Left lung (tissue), 14 donors: ENCODE measurements at places on chromosomes 5 and 9. TPM values are rescaled to one million over a fixed set of nuclear protein-coding genes. Genes with fewer than 3 reads are reported as not detected.

The CDH6 gene
- 13.2 TPM for total RNA-seq

DNA sequence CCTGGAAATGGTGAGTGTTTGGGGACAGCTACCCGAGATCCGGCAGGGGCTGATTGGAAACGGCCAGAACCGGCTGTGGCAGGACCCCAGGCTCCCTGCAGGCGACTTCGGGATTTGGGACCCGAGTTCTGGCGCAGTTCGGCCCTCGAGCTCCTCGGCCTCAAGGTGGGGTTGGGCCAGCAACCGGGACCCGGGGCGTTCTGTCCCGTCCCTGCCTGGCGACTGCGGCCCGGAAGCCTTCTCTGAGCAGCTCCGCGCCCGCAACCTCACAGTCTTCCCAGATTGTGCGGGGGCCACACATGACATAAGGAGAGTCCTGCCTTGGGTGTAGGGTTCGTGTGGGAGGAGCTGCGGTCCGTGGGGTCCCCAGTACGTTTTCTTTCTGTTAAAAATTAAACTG lies 23.2 kb upstream of the NEURL1B start:
- no peak for DNase-seq

The PCDHGC5 gene
- 1.4 TPM for total RNA-seq

GRCh38 chr9:128503870-128504269 lies 649 bp upstream of the GLE1 start:
- no peak for DNase-seq

DNA sequence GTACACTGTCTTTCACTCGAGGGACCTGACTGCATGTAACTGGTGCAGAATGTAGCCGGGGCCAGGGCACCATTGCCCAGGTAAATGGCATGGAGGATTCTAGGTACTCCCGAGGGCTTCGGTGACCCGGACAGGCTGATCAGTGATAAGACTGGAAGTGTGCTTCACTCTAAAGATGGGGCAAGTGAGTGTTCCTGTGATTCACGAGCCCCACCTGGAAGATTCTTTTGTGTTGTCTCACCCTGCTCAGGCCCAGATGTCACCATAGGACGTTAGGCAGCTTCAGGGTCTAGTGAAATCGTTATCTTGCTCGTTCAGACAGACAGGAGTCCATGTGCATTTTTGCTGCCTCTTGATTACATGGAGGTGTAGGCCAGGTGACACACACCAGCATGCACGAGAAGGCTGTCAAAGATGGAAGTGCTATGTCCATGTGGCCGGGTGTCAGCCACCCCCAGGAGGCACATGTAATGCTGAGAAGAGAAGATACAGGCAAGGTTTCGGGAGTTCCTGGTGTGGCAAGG lies 73.9 kb downstream of the WNK2 start:
- DNase-seq, result no peak

The FIBCD1 gene
- total RNA-seq, result 11.4 TPM

DNA sequence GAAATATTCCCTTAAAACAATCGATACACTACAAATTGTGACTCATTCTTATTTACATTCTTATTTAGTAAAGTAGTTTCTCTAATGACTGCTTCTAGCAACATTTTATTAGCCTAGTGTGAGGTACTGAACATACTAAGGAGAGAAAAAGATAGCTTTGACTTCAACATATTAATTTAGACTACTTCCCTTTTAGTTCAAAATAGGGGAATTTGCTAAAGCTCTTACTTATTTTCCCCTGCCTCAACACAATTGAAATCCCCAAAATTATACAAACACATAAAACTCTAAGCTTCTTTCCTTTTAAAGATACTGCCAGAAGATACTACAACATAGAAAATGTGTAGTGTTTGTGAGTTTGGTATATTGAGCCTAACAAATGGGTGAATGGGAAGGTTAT lies 55.2 kb downstream of the ANXA1 start:
- DNase-seq, result no peak

The PCDHB12 gene
- total RNA-seq, result 2.3 TPM

DNA sequence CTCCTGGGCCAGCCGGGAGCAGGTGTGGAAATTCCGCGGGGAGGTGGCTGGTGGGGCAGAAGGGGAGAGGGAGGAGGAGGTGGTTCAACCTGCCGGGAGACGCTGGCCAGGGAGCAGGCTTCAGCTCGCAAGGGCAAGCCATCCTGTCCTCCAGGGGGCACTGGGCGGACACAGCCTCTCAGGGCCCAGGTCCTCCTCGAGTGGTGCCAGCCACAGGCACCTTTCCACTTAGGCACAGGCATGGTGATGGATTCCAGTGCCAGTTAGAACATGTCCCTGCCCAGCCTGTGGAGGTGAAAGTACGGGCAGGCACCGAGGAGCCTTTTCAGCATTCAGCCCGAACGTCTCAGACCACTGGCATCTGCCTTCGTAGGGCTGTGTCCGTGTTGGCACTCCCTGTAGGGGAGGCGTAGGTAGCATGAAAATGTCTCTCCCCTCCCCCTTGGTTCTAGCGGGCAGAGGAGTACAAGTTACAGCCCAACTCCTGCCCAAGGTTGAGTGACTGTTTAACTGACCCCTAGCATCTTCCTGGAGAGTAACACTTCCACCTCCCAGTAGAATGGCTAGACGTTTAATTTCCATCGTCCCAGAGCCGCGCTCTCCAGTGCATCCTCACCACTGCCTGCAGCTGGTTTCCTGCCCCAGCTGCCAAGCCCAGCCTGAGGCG lies 48.9 kb downstream of the DAB2IP start:
- peak; percentile 26 for DNase-seq
